ENCODE measurements at places on chromosomes 5 and 9. TPM values are rescaled to one million over a fixed set of nuclear protein-coding genes. Genes with fewer than 3 reads are reported as not detected.

ZNF883 gene
- 0.43 TPM for total RNA-seq

PCDHB4 gene
- total RNA-seq = 0.81 TPM

DRD1 gene
- total RNA-seq = 0.17 TPM

ZNF346 gene
- 10.9 TPM for total RNA-seq

HTR1A gene
- total RNA-seq = not detected

CCNG1 gene
- total RNA-seq = 196 TPM

LHFPL2 gene
- total RNA-seq = 59.1 TPM

DNA sequence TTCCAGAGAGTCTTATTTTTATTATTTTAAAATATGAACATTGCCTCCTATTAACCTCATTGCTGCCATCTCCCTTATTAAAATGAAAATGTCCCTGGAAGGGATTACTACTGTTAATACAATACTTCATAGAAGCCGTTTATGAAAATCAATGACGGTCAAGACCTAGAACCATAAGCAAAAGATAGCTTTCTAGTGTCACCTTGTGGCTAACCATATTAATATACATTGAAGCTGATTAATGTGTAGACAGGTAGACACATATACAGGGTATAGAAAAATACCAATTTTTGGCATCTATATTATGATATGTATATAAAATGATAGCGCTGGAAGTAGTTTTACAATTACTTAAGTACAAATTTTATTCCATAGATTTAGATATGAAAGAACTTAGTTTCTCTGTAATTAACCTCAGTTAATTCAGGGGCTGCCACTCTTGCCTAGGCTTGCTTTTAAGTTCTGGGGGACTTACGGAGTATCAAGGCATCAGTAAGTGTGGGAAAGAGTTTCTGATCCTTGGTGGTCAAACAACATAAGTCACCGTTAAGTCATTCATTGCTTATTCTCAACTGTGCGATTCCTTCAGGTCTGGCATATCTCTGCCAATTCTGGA, 2.5 kb upstream of the YTHDC2 start:
- no peak for DNase-seq

DNA sequence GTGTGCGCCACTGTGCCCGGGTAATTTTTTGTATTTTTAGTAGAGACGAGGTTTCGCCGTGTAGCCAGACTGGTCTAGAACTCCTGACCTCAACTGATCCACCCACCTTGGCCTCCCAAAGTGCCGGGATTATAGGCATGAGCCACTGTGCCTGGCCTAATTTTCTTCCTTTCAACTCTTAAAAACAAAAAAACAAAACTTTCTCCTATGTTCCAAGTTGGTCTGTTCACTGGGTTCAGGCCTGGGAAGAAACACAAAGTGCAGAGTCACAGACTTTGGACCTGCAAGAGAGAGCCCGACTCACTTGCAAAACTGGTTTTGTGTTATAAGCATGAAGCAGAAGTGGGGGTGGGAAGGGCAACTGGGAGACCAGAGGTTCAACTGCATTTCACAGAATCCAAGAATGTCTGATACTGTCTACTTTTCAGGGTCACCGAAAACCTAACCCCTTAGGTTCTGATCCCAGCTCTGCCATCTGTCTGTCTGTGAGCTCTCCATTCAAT, 5.2 kb upstream of the HDHD3 start:
- DNase-seq = peak; percentile 84

- DNase-seq = no peak
These were observed 67.6 kb upstream of the RANBP3L start for GRCh38 chr5:36369219-36369690.

GRCh38 chr5:173707392-173707791, 90.9 kb upstream of the BOD1 start:
- no peak for DNase-seq

- no peak for DNase-seq
These were observed 173.5 kb downstream of the C5orf15 start for GRCh38 chr5:133794771-133795415.

- no peak for DNase-seq
These were observed 45.2 kb downstream of the PAX5 start for GRCh38 chr9:36988848-36989247.

DNA sequence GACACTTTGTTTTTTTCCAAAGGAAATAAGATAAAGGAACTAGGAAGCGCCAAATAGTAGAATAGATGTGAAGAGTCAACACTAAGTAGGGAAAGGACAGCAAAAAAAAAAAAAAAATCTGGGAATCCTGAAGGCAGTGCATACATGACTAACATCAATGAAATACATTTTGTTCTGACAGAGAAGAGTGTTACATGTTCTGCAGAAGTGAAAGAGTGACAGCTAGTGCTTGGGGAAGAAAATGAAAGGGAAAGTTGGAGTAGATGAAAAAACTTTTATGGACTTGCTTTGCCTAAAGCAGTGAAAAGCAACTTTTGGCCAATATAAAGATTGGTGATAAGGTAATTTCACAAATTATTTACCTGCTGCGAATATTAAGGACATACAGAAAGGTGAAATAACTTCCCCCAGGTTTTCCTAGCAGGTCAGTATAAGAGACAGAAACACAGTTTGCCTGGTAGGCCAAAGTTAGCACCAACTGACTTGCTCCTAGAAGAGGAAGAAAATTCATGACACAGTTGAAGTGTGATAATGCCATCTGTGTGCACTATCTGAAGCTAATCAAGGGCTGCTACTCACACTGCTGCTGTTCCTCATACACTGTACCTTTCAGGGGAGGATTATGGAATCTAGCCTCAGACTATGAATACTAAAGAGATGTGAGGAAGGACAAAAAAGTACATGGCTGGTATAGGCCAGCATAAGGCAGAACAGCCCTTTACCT, 38.6 kb downstream of the RANBP6 start:
- DNase-seq = no peak

All from left colon (tissue), 2 donors.